Endodermal cell (in vitro differentiated cells): ENCODE measurements at places on chromosomes 12 and 14. TPM values are rescaled to one million over a fixed set of nuclear protein-coding genes. Genes with fewer than 3 reads are reported as not detected.
A peak's percentile ranks its signal among the peaks of the same experiment; 100 is the strongest.

The GPR162 gene
- total RNA-seq = 10.2 and 14.7 TPM in 2 replicates

The CEBPE gene
- total RNA-seq = not detected in 3 replicates

The IGF1 gene
- total RNA-seq = not detected in 2 replicates

The PIWIL1 gene
- total RNA-seq = not detected in 3 replicates

The PRKAG1 gene
- total RNA-seq = 25.8 and 27.6 TPM in 2 replicates

The P2RX2 gene
- total RNA-seq = 0.55 to 1.1 TPM (median 0.97 TPM) in 3 replicates

The GLS2 gene
- total RNA-seq = 0.95 to 1.5 TPM (median 1.5 TPM) in 3 replicates

The SDR9C7 gene
- total RNA-seq = 0.19 to 0.42 TPM in 2 of 3 replicates, not detected in the other

The GUCY2C gene
- total RNA-seq = 0.54 to 1.4 TPM (median 1.0 TPM) in 3 replicates

The TMBIM6 gene
- 373 to 440 TPM (median 426 TPM) in 3 replicates for total RNA-seq

The LMNTD1 gene
- total RNA-seq = 53.2 and 54.7 TPM in 2 replicates

DNA sequence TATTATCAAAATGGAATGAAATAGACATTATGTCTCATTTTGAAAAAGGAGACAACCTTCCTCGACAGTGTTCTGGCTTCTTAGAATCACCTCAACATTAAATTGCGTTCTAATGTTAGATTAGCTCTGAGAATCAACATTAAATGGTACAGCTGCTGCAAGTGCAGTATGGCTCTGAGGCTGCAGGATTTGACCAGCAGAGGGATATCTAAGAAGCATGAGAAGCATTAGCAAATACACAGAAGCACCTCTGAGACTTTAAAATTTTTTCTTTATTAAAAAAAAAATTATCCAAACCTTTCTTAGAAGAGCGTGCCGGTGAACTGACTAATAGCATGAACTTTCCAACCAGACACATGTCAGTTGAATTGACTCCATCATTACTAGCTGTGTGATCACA lies 253.4 kb upstream of the LRIG3 start:
- no peak overlapping the region for H3K4me3 ChIP-seq
- peaks cover 2% of the 10 kb centered on the region for H3K4me1 ChIP-seq
- no peak overlapping the region for H3K27ac ChIP-seq
- H3K27me3 ChIP-seq = no peaks in the 10 kb centered on the region
- no peak for DNase-seq

GRCh38 chr12:129127771-129128170 lies 274.5 kb downstream of the GLT1D1 start:
- no peaks in the 10 kb centered on the region for H3K27me3 ChIP-seq
- H3K4me1 ChIP-seq = no peaks in the 10 kb centered on the region
- no peak overlapping the region for H3K27ac ChIP-seq

DNA sequence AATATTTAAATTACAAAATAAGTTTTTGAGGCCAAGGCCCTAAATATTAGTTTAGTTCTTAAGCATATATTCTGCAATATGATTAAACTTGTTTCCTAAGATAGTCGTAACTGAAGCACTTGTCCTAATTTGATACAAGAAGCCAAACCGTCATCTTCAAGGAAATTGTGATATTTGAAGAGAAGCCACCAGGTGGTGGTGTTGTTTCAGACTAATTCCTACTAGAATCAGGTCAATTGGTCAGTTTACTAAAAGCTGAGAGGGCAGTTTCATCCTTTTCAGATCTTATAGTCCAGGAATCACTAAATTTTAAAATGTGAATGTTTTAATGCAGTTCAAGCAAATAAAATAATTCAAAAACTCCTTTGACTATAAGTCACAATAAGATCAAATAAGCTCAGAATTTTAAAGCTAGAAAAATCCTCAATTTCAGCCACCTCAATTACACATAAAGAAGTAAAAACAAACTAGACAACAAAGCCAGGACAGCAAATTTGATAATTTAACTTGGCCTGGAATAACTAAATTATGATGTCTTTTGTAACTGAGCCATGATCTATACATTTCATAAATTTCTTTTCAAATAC lies 7.1 kb upstream of the ARL1 start:
- peaks cover 10% of the 10 kb centered on the region for H3K27me3 ChIP-seq
- H3K36me3 ChIP-seq = no peaks in the 10 kb centered on the region
- no peak overlapping the region for H3K4me3 ChIP-seq
- no peaks in the 10 kb centered on the region for H3K4me1 ChIP-seq
- DNase-seq = peak; percentile 74

- no peaks in the 10 kb centered on the region for H3K27me3 ChIP-seq
- DNase-seq = no peak
- H3K4me1 ChIP-seq = no peaks in the 10 kb centered on the region
- H3K36me3 ChIP-seq = no peaks in the 10 kb centered on the region
- H3K27ac ChIP-seq = peak overlapping the region; percentile 10
- no peak overlapping the region for H3K4me3 ChIP-seq
These were observed 339.0 kb downstream of the RMST start for GRCh38 chr12:97801471-97802059.

DNA sequence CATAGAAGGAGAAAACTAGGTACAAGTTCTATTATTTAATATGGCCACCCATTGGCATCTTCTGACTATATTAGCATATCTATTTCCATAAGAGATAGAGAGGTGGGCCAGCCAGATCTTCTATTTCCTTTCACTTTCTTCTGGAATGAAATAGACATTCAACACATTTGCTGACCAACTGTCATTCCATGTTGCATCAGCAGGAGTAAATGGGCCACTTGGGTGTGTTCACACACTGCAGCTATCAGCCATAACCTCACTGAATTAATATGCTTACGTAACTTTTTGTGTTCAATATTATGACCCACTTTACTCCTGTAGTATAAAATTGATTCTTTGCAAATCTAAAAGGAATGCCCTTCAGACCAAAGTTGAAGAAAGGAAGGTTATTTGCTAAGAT lies 106.2 kb upstream of the LGR5 start:
- no peak for DNase-seq
- H3K4me1 ChIP-seq = no peaks in the 10 kb centered on the region
- no peak overlapping the region for H3K4me3 ChIP-seq
- H3K27ac ChIP-seq = no peak overlapping the region
- no peaks in the 10 kb centered on the region for H3K27me3 ChIP-seq

DNA sequence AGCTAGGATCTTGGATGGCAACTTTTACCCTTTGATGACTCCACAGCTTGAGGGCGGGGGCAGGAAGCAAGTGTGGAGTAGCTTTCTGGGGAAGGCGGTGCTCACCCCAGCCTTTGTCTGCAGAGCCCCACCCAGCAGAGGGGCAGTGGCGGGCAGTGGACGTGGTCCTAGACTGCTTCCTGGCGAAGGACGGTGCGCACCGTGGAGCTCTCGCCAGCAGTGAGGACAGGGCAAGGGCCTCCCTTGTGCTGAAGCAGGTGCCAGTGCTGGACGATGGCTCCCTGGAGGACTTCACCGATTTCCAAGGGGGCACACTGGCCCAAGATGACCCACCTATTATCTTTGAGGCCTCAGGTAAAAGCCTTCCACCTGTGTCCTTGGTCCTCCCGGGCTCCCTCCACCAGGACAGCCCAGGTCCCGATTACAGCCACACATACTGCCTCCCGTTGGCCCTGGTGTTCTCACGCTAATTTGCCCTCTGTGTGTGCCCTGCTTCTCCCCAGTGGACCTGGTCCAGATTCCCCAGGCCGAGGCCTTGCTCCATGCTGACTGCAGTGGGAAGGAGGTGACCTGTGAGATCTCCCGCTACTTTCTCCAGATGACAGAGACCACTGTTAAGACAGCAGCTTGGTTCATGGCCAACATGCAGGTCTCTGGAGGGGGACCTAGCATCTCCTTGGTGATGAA lies 1.2 kb downstream of the TAPBPL start:
- H3K4me3 ChIP-seq = no peak overlapping the region
- no peak overlapping the region for H3K27ac ChIP-seq
- peaks cover 16% of the 10 kb centered on the region for H3K4me1 ChIP-seq
- no peaks in the 10 kb centered on the region for H3K36me3 ChIP-seq
- no peak for DNase-seq
- H3K27me3 ChIP-seq = no peaks in the 10 kb centered on the region

DNA sequence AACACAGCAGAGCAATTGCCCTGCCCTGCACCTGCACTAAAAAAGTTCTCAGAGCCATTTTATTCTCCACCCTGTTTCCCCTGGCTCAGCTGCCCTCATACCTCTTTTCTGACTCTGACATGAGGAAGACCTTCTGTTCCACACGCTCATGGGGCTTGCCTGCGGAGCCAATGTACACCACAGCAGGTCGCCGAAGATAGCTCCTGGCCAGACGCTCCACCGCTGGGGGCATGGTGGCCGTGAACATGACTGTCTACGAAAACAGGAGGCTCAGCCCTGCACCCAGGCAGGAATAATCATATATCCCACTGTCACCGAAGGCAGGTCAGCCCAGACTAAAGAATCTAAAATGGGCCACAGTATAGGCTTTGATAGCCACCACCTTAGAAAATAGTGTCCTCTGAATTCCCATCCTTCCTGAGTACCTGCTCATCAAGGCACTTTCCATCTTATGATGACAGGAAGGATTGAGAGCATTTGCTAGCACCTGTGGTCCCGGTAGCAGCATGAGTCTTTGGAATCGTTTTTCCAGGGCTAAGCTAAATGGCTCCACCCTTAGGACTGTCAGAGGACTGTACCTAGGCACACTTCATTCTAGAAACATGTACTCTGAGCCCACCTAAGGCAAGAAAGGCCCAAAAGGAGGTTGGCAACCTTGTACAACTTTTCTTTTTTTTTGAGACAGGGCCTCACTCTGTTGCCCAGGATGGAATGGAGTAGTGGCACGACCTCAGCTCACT lies 14.2 kb downstream of the CACNB3 start:
- no peak for DNase-seq
- peaks cover 82% of the 10 kb centered on the region for H3K36me3 ChIP-seq

DNA sequence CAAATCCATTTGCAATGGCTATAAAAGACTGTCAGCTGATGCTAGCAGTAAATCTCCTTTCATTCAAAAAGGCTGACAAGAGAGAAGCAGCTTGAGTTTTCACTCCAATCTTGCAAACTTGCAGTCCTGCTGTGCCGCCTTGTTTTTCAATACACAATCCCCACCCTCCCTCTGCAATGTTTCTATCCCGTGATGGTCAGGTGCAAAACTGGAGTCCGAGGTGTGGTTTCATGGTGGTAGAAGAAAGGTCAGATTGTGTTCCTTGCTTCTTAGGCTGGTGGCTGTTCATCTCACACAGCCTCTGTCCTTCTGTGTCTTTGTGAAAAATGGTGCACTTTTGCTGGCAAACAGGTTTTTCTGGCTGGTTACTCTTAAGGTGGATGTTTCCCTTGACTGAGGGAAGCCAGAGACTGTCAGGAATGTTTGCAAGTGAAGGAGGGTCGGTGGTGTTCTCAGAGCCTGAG lies 27.7 kb upstream of the TBX3 start:
- H3K4me1 ChIP-seq = peaks cover 17% of the 10 kb centered on the region
- no peak overlapping the region for H3K27ac ChIP-seq
- peak; percentile 92 for DNase-seq
- H3K4me3 ChIP-seq = peak overlapping the region; percentile 57
- no peaks in the 10 kb centered on the region for H3K36me3 ChIP-seq

- H3K4me3 ChIP-seq = no peak overlapping the region
- no peaks in the 10 kb centered on the region for H3K36me3 ChIP-seq
- no peak overlapping the region for H3K27ac ChIP-seq
- DNase-seq = no peak
These were observed 104.7 kb upstream of the RAP1B start for GRCh38 chr12:68505970-68506369.

- no peaks in the 10 kb centered on the region for H3K4me1 ChIP-seq
- DNase-seq = no peak
- H3K36me3 ChIP-seq = no peaks in the 10 kb centered on the region
- H3K27ac ChIP-seq = no peak overlapping the region
- no peaks in the 10 kb centered on the region for H3K27me3 ChIP-seq
These were observed 48.8 kb upstream of the KRR1 start for GRCh38 chr12:75560167-75560566.

- DNase-seq = no peak
- no peak overlapping the region for H3K27ac ChIP-seq
- peaks cover 12% of the 10 kb centered on the region for H3K4me1 ChIP-seq
These were observed 154.1 kb upstream of the FUT8 start for GRCh38 chr14:65258391-65258790.

- H3K27me3 ChIP-seq = no peaks in the 10 kb centered on the region
- no peaks in the 10 kb centered on the region for H3K4me1 ChIP-seq
- H3K4me3 ChIP-seq = no peak overlapping the region
- H3K27ac ChIP-seq = no peak overlapping the region
- no peak for DNase-seq
- H3K36me3 ChIP-seq = no peaks in the 10 kb centered on the region
These were observed 355.3 kb upstream of the FKBP4 start for GRCh38 chr12:2439332-2440100.

DNA sequence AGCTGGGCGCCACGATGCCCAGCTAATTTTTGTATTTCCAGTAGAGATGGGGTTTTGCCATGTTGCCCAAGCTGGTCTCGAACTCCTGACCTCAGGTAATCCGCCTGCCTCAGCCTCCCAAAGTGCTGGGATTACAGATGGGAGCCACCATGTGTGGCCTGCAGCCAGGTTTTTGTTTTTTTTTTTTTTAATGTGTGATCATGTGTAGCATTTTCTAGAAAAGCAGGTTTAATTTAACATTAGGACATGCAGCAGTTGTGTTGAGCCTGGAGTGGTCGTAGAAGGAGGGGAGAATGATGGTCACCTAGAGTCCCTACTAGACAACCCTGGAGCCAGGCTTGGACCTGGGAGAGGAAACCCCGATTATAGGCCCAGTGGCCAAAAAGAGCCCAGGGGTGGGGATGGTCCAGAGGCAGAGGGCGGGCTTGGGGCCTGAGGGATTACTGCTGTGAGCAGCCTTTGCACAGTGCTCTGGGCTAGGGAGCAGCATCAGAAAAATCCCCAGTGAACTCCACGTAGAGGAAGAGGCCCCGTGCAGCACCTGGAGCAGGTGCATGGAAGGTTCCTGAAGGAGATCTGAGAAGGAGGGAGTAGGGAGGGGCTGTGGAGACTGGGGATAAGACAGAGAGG lies 13.6 kb downstream of the DLK1 start:
- no peak overlapping the region for H3K4me3 ChIP-seq
- H3K4me1 ChIP-seq = no peaks in the 10 kb centered on the region
- no peak for DNase-seq
- no peaks in the 10 kb centered on the region for H3K36me3 ChIP-seq
- H3K27ac ChIP-seq = no peak overlapping the region

DNA sequence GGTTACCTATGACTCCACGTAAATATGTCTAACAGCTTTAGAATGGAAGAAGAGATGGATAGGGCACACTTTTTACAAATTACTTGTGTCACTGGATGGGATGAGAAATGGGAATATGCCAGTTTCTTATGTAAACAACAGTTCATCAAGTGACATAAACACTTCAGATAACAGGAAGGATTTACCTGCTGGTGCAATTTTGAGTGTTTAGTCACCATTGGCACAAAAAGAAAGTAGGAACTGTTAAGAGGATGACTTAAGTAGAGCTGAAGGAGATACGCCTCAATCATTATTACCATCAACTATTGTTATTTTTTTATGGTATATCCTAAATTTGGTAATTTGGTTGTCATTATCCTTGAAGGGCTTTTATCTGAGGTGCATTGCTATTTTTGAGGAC lies 83.2 kb downstream of the RMST start:
- no peaks in the 10 kb centered on the region for H3K4me1 ChIP-seq
- no peaks in the 10 kb centered on the region for H3K36me3 ChIP-seq
- no peak for DNase-seq
- no peak overlapping the region for H3K4me3 ChIP-seq
- H3K27ac ChIP-seq = no peak overlapping the region

- no peak overlapping the region for H3K27ac ChIP-seq
- H3K36me3 ChIP-seq = no peaks in the 10 kb centered on the region
- no peaks in the 10 kb centered on the region for H3K27me3 ChIP-seq
- DNase-seq = no peak
- no peak overlapping the region for H3K4me3 ChIP-seq
- H3K4me1 ChIP-seq = no peaks in the 10 kb centered on the region
These were observed 20.1 kb upstream of the SLC6A12 start for GRCh38 chr12:234019-234418.
